NCI-H2081 treated with DMSO at 0.1 percent for 48 hours (cell line): ENCODE measurements at places on chromosomes 12 and 14.

DNA sequence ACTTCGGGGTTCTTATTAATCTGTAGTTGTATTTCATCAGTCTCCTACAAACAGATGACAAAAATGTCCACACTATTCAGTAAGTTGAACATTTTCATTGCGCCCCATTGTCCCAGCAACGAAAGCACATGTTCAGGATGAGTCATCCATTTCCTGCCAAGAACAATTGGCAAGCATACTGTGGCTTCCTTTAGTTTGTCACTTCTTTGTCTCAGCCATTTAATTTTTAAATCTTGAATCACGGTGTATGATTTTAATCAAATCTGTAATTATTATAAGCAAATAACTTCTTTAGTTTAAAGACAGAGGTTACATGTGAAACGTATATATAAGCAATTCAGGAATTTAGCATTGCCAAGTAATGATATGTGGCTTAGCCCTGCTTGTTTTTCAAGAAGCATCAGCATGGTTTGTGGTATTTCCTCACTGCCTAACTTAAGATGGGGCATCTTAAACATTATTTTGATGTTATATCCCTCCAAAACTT is 211.3 kb upstream of the KRR1 start:
- no peak for DNase-seq

DNA sequence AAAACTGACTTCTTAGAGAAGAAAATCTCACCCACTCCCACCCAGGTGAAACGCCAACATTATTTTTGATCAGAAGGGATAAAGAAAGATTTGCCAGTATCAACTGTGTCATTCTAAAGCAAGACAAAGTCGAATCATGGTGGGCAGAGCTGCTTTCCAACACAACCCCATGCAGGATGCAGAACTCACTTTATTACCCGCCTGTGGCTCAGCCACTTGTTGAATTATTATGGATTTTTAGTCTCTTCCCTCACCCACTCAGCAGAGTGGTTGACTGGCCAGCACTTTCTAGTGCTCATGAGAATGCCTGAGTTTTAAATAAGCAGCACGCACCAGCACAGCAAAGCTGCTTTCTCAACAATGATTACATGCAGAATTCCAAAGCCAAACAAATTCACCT is 32.1 kb downstream of the CRACR2A start:
- DNase-seq = no peak

GRCh38 chr12:65748332-65748731 is 76.0 kb upstream of the HMGA2 start:
- DNase-seq = no peak

DNA sequence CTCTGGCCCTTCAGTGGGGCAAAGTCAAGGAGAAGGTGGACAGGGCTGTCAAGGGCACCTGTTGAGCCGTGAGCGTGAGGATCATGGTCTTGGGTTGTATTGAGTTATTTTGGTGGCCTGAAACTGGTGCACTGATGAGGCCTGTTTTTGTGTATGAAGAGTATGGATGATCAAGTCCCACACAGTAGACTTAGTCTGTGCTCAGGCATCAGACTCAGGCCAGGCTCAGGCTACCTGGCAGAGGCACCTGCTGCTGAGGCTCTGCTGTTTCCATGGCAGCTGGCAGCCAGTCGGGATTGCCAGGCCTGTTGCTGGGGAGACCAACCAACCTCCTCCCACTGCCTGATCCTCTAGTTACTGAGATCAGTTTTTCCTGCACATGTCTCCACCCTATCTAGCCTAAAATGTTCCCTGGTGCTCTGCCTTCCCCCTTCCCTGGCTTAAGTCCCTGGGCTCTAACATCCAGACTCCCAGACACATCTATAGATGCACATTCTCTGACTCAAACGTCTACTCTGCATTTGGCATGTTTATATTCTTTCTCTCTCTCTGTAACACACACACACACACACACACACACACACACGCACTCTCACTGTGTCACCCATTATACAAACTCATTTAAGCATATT is 5.1 kb downstream of the JPH4 start:
- DNase-seq = no peak

- DNase-seq = no peak
These were observed 78.7 kb upstream of the PSMC1 start for GRCh38 chr14:90177539-90178189.
